ENCODE measurements at places on chromosomes 2 and 18.

DNA sequence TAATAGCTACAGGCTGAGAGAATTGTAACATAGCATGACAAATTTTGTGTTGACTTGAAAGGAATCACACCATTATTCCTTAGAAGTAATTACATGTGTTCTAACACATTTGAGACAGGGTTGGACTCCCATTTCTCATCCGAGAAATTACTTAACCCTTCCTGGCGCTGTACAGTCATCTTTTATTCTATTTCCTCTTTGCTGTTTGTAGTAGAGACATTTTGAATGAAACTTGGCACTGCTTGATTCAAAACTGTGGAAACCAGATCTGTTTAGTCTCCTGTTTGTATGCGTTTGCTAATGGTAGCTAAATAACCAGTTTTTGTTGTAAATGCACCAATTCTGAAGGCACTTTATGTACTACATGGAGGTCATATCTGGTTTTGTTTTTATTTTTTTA is 231.9 kb downstream of the ALPK2 start:
- no peak for DNase-seq

- no peak for DNase-seq
These were observed 127.5 kb upstream of the TTC39C start for GRCh38 chr18:23887035-23887434.

DNA sequence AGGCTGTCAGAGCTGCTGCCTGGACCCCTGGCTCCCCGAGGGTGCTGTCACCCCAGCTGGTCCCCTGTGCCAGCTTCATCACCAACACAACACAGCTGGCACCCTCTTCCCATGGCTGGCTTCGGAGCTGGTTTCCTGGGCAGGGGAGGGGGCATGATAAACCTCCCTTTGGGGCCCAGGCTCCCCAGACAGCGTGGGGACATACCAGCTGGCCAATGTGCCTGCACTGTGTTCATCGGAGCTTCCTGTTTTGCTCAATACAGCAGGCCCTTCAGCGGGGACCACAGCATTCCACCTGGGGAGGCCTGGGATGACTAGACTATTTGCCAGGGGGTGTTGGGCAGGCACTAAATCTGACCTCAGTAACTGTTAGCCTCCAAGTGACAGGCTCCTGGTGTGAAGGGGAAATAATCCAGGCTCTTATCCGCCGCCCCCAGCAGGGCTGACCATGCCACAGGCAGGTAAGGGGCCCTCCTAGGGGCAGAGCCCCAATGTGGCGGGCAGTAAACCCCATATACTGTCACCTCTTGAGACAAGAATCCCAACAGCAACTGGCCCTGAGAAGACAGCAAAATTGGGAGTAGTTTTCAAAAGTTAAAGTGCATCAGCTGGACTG is 44.6 kb downstream of the EMX1 start:
- no peak for DNase-seq

DNA sequence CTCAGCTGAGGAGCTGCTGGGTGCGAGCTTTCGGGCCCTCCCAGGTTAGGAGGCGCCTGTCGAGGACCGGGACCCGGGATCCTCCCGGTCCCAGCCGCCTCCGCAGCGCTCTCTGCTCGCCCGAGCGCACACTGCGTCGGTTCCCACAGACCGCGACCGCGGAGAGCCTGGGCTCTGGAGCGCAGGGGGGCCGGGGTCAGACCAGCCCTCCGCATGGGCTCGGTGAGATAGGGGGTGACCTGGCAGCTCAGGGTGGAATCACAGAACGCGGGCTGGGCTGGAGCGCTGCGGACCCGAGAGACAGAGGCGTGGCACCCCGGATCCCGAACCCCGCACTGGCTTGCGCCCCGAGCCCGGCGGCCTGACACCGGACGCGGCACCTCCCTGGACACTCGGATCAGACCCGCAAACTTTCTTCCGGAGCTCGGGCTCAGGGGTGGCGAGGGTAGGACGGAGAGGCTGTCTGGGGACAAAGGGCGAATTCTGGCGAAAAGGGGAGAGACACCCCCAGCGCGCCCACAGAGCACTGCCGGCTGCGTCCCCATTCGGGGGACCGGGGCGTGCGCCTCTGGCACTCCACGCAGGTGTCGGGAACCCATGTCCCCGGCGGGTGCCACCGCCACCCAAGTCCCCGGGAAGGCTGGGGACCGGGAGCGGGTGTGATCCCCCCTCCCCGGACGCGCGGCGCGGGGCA is 612 bp downstream of the DIPK1C start:
- DNase-seq, result peak; percentile 27

DNA sequence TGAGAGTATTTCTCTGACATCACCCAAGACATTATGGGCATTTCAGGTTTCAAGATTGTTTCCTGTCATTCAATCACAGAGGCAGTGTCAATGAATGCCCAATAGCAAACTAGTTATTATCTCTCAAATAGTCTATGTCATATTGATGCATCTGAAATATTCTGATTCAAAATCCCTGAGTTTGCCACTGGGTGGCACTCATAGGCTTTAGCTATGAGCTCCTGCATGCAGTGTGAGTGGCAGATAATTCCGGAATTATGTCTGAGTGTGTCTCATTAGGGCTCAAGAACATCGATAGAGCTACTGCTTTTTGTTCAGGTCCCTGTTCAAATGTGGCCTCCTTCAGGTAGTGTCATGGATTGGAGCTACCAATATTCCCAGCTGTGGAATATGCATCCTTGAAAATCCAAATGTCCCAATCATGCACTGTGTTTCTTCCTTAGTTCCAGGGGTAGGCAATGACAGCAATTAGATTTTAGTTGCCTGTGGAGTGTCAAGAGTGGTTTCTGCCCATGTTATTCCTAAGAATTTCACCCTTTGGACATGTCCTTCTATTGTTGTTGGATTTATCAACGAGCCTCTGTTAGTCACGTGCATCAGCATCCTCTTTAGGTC is 7.8 kb upstream of the OR6B3 start:
- DNase-seq, result no peak

- no peak for DNase-seq
These were observed 165.5 kb downstream of the EHBP1 start for GRCh38 chr2:62870966-62871365.

DNA sequence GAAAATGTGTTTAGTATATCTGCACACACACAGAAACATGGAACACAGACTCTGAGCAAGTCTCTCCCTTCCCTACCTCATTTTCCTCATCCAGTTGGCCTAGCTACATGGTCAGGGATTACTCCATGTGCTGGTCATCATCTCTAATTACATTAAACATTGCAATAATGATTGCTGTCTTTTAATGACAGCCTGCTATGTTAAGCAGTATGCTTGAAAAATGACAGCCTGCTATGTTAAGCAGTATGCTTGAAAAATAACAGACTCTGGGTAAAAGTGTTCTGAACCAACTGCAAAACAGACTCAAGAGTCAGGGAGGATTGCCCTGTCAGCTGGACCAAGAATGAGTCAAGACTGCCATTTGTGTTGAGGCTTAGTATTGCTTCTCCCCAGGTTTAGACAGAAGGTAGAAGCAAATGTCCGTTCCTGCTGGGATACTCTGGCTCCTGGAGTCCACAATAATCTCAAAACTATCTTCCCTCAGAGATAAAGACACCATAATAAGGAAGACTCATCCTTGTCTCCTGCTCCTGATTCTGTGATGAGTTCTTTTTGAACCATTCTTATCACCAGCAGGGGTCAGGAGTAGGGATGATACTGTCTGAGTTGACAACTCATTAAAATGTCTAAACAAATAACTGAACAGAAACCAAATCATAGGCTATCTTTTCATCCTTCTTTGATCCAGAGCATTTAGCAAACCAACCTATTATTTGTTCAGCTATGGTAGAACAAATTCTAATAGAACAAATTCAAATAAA is 57.7 kb downstream of the CCDC93 start:
- DNase-seq, result no peak

DNA sequence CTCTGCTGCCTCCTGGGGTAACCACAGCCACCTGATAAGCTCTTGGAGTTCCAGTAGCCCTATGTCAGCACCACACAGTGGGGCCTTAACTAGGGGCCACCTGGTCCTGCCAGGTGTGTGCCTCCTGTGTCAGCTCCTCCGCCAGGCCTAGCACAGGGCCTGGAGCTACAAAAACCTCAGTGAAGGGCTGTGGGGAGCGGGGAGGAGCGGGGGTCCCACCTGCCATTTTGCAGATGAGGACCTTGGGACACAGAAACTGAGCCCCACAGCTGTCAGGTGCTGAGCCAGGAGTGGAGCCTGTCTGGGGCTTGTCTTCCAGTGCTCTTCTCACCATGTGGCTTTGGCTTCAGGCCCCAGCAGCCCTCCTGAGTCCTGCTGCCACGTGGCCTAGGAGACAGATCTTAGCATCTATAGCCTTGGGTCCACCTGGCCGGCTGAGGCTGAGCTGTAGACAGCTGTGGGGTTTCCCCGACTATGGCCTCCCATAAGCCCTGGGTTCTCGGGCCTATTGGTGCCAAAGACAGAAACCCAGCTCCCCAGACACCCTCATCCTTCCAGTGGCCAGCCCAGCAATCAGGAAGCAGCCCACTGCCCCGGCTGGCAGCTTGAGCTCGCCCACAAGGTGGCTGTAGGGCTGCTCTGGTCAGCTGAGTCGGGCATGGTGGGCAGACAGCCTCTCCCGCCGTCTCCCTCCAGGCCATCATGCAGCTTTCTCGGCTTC is 104.5 kb upstream of the MCFD2 start:
- no peak for DNase-seq

GRCh38 chr18:46756559-46757201 is at the start of gene ST8SIA5:
ST8SIA5 (minus strand) TSS chr18:46757053; CDS start chr18:46756508, 545 bp downstream.
- no peak for DNase-seq

DNA sequence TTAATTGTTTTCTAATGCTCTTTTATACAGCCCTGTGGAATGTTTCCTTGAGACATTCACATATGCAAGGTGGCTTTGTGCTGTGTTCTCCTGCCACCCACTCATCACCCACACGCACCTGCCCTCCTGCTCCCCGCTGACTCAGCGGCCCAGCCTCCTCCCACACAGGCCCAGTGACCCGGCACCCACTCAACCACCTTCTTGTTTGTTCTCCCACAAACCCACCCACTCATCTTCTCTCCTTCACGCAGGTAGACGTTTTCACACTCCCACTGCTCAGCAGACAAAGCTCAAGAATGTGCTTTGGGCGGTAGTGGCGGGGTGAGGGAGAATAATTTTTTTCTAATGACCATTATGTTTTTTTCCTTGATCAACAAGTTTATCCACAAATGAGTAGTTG is 28.6 kb upstream of the NEMP2 start:
- DNase-seq, result peak; percentile 36

- DNase-seq, result no peak
These were observed 497.4 kb upstream of the MEIS1 start for GRCh38 chr2:65937379-65938160.

GRCh38 chr2:60569680-60570111 is 16.2 kb upstream of the BCL11A start:
- DNase-seq, result no peak

- DNase-seq, result no peak
These were observed 1.6 kb downstream of the CNDP2 start for GRCh38 chr18:74497778-74498177.

GRCh38 chr2:86176597-86176996 is 18.7 kb downstream of the IMMT start:
- DNase-seq, result no peak

DNA sequence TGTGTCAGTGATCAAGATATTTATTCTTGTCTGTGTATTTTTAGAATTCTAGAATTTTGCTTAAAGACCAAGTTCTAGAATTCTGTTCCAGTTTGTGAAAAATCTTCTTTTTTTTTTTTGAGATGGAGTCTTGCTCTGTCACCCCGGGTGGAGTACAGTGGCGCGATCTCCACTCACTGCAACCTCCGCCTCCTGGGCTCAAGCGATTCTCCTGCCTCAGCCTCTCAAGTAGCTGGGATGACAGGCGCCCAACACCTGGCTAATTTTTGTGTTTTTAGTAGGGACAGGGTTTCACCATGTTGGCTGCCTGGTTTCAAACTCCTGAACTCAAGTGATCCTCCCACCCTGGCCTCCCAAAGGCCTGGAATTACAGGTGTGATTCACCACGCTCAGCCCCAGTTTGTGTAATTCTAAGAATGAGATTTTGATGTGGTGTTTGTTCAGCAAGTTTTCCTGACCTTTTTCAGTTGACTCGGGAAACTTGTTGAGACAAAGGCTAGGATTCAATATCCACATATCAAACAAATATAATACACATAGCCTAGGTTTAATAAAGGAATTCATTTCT is 3.6 kb downstream of the EIF5B start:
- DNase-seq, result no peak

DNA sequence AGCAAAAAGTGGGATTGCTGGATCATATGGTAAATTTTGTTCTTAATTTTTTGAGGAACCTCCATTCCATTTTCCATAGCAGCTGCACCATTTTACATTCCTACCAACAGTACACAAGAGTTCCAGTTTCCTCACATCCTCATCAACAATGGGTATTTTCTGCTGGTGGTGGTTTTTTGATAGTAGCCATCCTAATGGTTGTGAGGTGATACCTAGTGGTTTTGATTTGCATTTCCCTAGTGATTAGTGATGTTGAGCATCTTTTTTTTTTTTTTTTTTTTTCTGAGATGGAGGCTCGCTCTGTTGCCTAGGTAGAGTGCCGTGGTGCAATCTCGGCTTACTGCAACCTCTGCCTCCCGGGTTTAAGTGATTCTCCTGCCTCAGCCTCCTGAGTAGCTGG is 30.5 kb downstream of the METTL21A start:
- DNase-seq, result no peak

DNA sequence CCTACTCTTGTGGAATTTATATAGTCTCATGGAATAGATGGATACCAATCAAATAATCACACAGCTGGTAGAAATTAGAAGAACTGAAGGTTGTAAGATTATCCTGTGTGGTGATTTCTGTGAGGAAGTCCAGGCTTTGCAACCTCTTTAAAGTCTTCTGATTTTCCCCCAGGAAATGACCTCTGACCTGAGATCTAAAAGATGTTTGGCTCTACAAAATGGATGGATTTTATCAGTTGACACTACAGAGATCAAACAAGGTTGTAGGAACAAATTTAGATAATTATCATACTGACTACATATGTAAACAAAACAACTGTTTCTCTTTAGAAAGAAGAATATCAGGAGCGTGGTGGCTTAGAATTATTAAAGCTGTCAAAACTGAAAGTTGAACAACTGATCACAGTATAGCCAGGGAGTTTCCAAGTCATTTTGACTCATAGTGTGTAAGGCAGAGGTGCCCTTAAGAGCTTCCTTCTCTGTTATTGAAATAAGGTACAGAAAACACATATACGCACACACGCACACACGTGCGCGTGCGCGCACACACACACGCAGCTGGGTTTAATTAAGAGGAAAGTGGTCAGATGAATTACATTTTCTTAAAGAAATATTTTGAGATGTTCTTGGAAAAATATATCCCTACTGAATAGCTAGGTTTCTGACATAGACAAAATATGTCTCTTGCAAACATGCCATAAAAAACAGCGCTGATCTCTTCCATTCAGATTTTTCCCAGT is 35.5 kb upstream of the PELI1 start:
- DNase-seq, result no peak

Data from activated T-cell treated with anti-CD3 and anti-CD28 coated beads, Interleukin-2, amount 50 U/mL, for 1 hour (primary cell).